ENCODE measurements at places on chromosomes 4 and X. TPM values are rescaled to one million over a fixed set of nuclear protein-coding genes. Genes with fewer than 3 reads are reported as not detected.

DNA sequence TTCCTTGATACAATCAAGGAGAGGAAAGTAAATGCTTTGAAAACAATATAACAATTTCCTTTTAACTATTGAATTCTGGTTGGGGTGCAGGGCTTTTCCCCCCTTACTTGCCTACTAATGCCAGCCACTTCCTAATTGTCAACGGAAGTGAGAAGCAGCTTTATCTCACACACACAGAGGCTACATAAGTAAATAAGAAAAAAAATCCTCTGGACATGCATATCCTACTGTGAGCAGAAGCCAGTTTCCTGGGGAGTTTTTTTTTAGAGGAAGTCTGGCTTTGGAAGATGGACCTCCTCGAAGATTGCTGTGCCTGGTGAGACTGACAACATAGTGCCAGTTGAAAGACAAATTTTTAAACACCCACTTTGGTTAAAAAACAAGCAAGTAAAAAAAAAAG, 180.6 kb downstream of the OPHN1 start:
- no peak for DNase-seq

DNA sequence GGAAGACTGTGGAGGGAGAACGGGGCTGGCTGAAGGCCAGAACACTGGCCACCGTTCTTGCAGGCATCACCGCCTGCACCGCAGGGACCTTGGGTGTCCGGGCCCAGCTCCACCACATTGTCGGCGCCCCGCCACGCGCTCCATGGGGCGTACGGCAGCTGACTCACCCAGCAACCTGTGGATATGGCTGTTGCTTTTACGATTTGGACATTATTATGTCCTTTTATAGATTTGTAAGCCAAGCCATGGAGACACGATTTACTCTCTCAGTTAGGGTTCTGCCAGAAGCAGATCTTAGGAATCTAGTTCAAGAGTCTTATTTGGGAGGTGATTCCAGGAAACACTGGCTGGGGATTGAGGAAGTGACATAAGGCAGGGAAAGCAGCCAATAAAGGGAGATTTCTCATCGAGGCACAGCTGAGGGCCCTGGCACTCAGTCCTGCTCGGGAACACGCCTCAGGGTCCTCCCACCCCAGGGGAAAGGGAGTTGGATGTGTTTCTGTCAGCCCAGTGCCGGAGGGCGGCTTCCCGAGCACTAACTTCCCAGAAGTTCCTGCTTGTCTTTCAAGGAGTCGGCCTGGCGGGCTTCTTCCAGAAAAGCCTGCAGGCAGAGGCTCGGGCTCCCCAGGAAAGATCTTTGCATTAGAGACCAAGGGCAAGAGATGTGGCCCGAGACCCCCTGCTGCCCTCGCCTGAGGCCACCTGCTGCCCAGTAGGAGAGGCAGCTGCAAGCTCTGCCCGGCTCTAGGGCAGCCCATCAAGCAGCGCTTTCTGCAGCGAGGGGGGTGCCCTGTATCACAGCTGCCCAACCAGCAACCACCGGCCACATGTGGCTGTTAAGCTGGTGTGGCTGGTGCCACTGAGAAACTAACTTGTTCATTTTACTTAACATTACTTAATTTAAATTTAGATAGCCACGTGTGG, 52.9 kb downstream of the CRMP1 start:
- DNase-seq = no peak

- no peak for DNase-seq
These were observed 6.3 kb downstream of the KLF3 start for GRCh38 chr4:38670109-38670901.

DNA sequence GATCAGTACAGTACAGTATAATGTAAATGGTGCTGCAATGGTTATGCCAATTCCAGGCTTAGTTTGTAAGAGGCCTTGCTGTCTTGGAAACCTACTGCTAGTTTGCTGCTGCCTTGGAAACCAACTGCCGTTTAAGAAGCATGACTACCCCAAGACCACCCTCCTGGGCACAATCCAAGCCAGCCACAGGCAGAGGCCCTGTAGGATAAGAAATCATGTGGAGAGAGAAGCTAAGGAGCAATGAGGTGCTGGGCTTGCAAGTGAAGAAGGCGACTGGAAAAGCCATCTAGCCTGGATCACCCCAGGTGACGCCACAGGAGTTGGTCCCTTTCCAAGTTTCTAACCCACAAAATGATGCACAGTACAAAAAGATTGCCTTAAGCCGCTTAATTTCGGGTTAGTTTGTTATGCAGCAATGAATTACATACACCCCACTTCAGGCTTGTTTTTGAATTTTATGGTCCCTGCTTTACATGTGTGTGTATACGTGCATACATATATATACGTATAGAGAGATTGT, 16.9 kb downstream of the ZFP42 start:
- DNase-seq = no peak

DNA sequence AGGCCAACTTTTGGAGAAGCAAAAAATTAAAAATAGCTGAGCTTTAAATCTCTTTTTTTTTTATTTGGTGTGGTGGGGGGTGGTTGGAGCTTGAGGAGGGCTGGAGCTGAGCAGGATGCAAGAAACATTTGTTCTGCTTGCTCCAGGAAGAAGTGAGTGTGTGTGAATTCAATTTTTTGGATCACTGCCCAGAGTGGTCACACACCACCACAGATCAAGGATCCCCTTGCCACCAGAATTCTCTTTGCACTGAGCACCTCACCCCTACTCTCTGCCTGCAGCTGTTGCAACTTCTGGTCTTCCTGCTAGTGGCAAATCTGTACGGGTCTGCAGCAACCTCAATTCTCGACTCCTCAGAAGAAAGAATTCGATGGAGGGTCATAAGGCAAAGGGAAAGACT, 19.9 kb upstream of the PLP1 start:
- no peak for DNase-seq

- no peak for DNase-seq
These were observed 498.1 kb upstream of the CPEB2 start for GRCh38 chr4:14504162-14504561.

DNA sequence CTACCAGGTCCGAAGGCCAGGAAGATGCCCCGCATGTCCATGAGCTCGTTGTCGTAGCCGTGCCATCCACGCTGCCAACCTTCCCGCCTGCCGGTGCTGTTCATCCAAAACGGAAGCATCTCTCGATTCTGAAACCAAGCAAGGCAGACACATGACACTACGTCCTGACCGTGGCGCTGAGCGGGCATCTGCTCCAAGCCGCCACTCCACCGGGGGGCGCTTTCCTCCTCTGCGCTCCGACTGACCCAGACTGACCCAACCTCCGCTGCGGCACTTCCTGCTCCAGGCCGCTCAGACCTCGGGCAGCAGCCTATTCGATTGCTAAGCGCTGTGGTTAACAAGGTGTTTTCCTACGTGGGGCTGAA, 120.5 kb downstream of the ENPP6 start:
- no peak for DNase-seq

- no peak for DNase-seq
These were observed 596.4 kb downstream of the MID1IP1 start for GRCh38 chrX:39397561-39398199.

The MAML3 gene
- total RNA-seq = 59.4 TPM

The ANAPC10 gene
- total RNA-seq = 16.2 TPM

The TRIM61 gene
- 0.34 TPM for total RNA-seq

The ASB12 gene
- total RNA-seq = 0.32 TPM

Data from glutamatergic neuron (in vitro differentiated cells).